ENCODE measurements at places on chromosomes 5 and 9. TPM values are rescaled to one million over a fixed set of nuclear protein-coding genes. Genes with fewer than 3 reads are reported as not detected.
A peak's percentile ranks its signal among the peaks of the same experiment; 100 is the strongest.

CTXN3 gene
- not detected for total RNA-seq

CCNO gene
- total RNA-seq = not detected

GPR150 gene
- total RNA-seq = 1.7 TPM

SGCD gene
- total RNA-seq = 6.9 TPM

SPINK13 gene
- total RNA-seq = not detected

SELENOP gene
- 344 TPM for total RNA-seq

- no peak for DNase-seq
Observed at GRCh38 chr9:20808002-20808401, 123.9 kb downstream of the FOCAD start.

DNA sequence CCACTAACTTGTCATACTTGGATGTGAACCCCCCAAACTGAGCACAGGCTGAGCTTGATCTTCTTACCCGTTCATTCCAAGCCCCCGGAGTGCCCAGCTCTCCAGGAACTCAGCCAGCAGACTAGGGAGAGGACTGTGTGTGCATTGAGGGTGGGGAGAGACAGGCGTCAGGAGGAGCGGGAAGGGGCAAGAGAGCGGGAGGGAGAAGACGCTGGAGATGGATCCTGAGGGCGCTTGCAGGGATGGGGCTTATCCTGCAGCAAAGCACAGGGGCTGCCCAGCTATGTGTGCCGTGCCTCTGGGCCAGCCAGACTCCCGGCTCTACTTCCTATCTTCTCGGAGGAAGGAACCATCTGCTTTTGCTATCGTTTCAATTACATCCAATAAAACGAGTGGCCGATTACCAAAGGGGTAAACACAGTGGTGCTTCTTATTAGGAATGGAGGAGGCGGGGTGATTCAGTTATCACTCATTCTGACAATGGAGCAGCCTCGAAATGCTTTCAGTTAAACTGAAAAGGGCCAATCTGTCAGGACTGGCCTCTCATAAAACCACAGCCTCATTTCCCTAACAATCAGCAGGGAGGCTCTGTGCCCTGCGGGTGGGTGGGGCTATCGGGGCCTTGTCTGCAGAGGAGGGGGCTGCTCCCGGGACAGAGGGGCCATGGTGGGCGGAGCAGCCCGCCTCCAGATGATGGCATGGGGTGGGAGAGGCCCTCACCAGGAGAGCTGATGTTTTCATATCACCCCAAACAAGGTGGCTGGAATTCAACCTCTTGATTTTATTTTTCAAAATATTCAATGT, 168.2 kb downstream of the DAB2IP start:
- DNase-seq = peak; percentile 72

All from vagina (tissue), 2 donors.